ENCODE measurements at places on chromosomes 12 and 14. TPM values are rescaled to one million over a fixed set of nuclear protein-coding genes. Genes with fewer than 3 reads are reported as not detected.

CTDSP2 gene
- total RNA-seq = 82.7 TPM

DNA sequence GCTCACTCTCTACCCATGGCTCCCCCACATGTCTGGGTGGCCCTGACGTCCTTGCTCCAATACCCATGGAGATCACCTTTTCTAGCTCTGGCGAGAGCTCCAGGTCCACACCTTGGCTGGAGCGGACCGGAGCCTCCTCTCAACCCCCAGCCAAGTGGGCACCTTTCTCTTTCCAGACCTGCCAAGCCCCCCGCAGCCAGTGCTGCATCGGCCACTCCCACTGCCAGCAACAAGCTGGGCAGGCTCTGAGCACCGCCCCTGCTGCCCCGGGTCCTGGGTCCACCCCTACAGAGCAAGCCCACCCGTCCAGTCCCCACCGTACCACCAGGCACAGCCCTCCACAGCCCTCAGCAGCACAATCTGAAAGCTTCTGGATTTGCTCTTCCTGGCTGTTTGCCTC, 98.2 kb upstream of the C14orf180 start:
- no peak for DNase-seq

GRCh38 chr14:71680736-71681387, 251.4 kb upstream of the RGS6 start:
- no peak for DNase-seq

DNA sequence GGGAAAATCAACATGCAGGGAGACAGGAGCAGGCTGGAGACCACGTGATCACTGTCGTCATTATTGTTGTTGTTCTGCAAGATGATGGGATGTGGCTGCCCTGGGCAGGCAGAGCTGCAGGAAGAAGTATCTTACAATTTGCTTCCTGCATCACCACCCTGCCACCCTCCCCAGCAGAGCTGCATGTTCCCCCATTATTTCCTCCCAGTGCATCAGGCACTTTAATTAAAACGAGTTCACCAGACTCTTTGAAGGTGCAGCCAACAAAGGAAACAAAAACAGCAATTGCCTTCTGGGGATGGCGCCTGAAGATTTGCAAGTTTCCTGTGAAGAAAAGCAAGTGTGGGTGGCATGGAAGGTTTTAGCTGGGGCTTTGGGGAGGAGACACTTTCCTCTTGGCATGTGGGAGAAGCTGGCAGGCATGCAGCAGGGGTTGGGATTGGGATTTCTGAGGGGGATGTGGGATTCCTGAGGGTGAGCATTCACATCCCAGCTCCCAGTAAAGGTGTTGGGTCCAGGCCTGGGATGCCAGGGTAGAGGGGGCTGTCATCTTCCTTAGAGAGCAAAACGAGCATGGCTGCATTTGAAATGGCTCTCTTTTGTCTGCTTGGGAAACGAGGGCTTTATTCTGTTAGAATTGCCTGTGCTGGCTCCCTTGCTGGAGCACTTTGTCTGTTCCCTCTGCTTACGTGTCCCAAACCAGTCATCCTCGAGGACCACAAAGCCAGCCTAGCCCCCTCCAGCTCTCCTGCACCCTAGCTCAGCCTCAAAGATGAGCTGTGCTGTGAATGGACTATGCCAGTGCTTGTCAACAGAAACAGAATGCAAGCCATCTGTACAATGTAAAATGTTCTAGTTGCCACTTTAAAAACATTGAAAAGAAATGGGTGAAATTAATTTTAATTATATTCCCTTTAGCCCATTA, 11.5 kb upstream of the C14orf132 start:
- no peak for DNase-seq

- no peak for DNase-seq
Measured at GRCh38 chr12:105107171-105107493, 399 bp upstream of the WASHC4 start.

DNA sequence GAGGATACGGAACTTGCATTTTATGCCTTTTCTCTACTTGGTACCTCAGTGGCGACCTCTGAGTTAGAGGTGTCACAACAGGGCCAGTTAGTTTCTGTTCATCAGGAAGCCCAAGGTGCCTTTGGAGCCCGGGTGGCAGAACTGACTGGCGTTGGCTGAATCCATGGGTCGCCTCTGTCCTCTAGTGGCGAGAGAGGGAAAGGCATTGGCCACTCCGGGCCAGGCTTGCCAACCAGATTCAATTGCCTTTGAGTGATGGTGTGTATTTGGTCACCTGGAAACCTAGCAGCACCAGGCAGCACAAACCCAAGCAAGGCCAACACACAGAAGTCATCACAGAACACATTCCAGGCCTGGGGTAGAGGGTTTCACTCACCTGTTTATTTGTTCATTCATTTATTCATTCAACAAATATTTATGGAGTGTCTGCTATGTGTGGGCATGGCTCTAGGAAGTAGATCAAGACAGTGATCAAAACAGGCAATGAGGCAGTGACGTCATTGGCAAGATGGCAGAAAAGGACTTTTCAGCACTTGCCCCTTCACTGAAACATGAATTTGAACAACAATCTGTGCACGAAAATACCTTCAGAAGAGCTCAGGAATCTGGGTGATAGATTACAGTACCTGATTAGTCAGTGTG, 40.5 kb upstream of the KCNA5 start:
- peak; percentile 85 for DNase-seq
